ENCODE measurements at places on chromosomes 5 and 9.

DNA sequence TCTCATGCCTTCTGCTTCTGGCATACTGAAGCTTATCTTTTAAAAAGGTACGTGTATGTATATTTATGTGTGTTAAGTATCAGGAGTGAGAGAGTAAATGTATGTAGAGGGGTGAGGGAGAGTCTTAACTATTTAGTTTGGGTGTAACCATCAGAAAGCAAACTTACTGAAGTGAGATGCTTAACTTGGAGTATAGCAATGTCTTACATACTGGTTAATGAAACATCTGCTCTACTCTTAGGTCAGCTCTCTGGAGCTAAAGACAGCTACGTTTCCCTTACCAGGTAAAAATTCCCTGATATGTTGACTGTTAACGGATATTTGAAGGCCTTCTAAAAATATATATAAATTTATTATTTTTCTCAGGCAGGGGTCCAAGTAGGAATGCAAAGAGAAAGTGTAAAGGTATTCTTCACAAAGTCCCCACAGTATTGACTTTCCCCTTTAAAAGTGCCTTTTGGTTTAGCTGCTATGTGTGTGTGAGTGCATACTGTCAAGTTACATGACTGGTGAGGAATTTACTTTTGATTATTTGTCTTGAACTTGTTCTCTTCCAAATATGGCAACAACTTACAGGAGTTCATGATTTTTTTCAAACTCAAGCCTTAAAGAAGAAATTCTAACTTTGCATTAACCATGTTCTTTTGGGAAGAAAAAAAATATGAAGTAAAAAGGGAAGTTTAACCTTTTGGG is 12.3 kb upstream of the C5orf24 start:
- DNase-seq: no peak

DNA sequence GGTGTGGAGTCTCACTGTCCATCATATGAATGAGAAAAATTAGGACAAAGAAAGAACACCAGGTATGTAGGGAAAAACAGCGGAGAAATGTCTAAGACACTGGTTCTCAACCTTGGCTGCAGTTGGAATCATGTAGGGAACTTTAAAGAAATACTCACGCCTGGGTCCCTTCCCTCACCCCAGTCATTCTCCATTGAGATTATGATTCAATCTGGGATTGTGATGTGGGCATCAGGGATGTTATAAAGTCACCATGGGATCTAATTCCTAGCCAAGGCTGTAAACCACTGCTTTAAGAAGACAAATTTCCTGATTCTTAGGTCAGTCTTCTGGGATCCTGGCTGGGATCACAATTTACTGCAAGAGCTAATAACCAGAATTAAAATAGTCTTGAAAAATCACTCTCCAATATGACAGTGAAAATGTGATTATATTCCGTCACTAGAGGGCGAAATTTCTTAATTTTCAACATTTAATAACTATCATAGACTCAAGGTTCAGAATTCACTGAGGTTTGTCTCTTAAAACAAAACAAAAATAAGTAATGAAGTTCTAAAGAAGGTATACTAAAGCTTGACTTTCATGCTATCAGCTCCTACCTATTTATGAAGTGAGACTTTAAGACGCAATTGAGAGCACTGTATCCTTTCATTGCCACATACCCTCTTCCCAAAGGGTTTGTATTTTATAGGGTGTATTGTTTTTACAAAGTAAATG is 60.5 kb downstream of the GLDC start:
- no peak for DNase-seq

DNA sequence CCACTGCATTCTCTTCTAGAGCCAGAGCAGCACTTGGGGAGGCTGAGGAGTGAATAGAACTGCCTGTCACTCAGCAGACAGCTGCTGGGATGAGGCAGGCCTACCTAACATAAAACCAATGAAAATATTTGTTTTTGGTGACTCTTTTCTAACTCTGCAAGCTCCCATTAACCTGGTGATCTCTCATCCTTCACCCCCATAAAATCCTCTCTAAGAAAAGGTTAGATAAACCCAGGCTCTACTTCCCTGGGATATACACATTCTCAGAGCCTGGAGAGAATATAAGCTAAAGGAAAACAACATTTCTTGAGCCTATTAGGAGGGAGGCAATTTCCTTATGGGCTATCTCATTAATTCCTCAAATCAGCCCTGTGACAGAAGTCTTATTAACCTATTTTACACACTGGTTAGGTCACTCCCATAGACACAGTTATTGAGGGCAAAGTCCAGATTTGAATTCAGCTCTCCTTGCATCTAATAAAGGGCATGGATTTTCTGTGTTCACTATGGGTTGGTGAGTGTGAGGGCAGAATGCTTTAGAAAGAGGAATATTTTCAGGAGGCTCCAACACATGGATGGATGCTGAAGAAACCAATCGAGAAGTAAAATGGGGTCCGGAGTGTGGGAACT is 492.9 kb downstream of the CCDC171 start:
- DNase-seq: no peak

- DNase-seq: no peak
These were observed 368.3 kb upstream of the ST8SIA4 start for GRCh38 chr5:101271416-101271815.

DNA sequence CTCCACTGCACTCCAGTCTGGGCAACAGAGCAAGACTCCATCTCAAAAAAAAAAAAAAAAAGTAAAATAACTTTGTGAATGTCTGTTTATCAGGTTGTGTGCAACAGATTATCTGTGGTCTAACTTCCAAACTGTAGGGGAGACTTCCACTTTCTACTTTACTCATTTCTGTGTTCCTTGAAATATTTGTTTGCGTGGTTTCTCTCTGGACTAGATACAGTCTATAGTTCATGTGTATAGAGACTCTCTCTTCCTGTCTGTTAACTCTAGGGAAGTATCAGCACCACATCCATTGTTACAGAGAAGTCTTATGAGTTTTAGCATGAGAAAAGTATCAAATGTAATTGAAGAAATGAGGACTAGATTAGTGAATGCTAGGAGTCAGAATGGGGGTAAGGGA is 168.3 kb downstream of the LPAR1 start:
- no peak for DNase-seq

DNA sequence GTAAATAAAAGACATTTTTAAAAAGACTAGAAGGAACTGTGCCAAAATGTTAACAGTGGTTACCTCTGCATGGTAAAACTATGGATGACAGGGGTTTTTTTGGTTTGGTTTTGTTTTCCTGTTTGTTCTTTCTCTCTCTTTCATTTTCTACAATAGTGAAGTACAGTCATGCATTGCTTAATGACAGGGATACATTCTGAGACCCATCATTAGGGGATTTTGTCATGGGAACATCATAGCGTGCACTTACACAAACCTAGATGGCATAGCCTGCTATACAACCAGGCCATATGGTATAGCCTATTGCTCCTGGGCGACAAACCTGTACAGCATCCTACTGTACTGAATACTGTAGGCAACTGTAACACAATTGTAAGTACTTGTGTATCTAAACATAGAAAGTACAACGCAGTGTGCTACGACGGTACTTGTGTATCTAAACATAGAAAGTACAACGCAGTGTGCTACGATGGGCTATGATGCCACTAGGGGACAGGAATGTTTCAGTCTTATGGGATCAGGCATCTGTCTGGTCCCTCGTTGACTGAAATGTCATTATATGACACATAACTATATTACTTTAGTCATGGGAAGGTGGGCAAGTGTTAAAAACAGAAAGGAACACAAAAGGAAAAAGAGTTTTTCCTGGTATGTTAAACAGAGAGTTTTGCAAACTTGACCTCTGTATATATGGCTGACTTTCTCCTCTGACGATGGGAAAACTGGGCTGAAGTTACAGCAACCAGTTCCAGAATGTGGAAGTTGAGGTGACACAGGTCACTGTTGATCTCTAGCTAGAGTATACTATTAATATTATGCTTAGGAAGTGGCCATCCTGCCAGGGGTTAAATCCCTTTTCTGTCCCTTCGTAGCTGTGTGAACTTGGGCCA is 7.4 kb upstream of the ADAM19 start:
- DNase-seq: no peak

DNA sequence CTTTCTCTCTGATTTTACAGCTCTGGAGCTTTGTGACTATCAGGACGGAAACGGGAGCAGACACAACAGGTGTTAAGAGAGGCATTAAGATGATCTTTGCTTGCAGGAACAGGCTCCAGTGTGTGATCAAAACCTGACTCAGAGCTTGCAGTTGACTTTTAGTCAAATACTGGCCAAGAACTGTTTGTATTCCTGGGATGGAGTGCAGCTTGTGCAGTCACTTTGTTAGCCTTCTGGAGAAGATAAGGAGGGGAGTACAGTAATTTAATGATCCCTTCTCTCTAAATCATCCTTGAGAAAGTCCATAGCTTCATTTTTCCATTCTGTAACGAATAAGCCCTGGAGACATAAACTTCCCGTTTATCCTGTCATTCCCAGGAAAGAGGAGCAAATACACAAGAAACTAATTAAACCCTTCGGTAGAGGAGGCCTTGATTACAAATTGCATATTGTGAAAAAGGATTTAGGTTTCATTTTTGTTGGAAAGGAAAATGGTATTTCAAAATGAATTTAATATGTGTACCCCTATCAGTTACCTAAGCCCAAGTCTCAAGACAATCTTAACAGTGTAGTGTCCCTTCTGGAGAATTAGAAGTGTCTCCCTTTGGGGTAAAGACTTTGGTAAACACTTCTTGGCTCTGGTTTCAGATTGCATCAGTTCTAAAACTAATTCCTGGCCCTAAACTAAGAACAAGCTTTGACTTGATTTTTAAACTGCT is 3.1 kb upstream of the STOM start:
- no peak for DNase-seq

- no peak for DNase-seq
These were observed 21.4 kb downstream of the SLC25A46 start for GRCh38 chr5:110760158-110760557.

DNA sequence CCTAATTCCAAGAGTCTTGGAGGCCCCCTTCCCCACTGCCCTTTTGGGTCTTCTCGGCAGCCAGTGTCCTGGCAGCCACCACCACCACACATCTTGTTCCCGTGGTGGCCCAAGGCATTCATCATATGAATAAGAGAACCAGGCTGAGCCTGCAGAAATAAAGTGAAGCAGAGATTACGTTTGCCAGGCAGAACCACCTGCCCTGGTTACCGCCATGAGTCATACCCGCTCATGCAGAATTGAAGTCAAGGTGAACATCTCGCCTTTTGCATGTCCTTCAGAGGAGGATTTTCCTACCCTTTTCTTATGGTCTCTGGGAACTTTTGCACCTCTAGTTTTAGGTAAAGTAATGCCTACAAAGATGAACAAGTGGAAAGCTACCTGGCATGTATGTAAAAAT is 119.5 kb upstream of the LMX1B start:
- DNase-seq: no peak

GRCh38 chr5:38453506-38453905 is 102.9 kb downstream of the LIFR start:
- DNase-seq: no peak

- no peak for DNase-seq
These were observed 822.5 kb downstream of the PTPRD start for GRCh38 chr9:9790216-9790872.

GRCh38 chr5:137487600-137487999 is 11.5 kb downstream of the SPOCK1 start:
- no peak for DNase-seq

GRCh38 chr9:6692881-6693361 is 47.4 kb upstream of the GLDC start:
- no peak for DNase-seq

- DNase-seq: no peak
These were observed 22.1 kb downstream of the LCP2 start for GRCh38 chr5:170275376-170275994.

GRCh38 chr5:17005107-17005828 is 69.2 kb upstream of the MYO10 start:
- no peak for DNase-seq

DNA sequence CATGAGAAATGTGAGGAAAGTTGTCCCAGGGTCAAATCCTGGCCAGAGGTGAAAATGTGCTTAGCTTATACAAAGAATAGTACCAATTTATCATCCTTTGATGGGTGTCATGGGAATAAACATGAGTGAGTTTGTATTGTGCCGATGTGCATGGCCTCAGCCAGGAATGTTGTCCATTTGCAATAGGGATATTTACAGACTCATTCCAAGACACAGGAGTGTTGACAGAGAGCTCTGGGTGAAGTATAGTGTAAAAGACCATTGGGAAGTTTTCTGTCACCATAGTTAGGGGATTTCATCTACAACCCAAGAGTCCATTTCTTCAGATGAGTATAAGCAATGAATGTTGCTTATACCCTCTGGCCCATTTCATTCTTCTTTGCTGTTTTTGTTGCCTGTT is 160.1 kb downstream of the DMAC1 start:
- DNase-seq: no peak

DNA sequence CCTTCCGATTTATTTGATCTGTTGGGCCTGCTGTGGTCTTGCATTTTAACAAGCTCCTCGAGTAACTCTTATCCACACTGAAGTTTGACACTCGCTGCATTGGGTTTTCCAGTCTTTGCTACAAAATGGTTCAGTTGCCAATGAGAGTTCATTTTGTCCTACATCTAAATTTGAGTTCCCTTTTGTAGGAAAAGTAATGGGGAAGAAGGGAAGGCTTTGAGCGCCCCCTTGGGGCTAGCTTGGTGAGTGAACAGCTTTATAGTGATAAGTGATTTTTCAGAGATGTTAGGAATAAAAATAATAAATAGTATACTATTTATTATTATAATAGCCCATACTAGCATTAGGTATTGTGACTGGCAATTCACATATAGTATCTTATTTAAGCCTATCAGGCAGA is 89.9 kb upstream of the GNAQ start:
- no peak for DNase-seq

DNA sequence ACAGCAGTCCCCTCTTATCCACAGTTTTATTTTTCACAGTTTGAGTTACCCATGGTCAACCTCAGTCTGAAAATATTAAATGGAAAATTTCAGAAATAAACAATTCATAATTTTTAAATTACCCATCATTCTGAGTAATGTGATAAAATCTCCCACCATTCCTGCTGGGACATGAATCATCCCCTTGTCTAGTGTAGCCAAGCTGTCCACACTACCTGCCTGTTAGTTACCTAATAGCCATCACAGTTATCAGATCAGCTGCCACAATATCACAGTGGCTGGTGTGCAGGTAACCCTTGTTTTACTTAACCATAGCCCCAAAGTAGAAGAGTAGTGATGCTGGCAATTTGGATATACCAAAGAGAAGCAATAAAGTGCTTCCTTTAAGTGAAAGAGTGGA is 10.7 kb downstream of the PLGRKT start:
- DNase-seq: no peak

- no peak for DNase-seq
These were observed 9.3 kb upstream of the TEX48 start for GRCh38 chr9:114691046-114691955.

DNA sequence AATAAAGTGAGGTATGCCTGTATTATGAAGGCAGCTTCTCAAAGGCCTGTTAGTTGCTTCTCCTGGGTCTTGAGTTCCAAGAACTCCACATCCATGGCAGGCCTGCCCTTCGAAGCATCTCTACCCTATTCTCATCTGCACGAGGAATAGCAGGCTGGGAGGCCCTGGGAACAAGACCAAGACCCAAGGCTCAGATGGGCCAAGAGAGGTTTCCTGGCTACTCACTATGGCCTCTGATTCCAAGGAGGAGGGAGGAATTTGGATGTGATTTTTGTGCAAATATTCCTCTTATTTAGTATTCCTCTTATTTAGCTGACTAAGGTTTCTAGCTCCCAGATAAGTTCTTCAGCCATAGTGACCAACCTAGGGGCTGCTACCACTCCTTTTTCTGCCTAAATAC is 151.3 kb downstream of the SAXO1 start:
- no peak for DNase-seq

GRCh38 chr5:178695556-178695955 is 34.9 kb downstream of the ZNF354A start:
- no peak for DNase-seq

Data from D721Med (cell line).